Activated naive CD8-positive, alpha-beta T cell treated with anti-CD3 and anti-CD28 coated beads for 36 hours (primary cell): ENCODE measurements at places on chromosomes 16 and 17. TPM values are rescaled to one million over a fixed set of nuclear protein-coding genes. Genes with fewer than 3 reads are reported as not detected.
A peak's percentile ranks its signal among the peaks of the same experiment; 100 is the strongest.

The TBX4 gene
- total RNA-seq, result not detected

The CRYBA1 gene
- not detected for total RNA-seq

The ZNF785 gene
- 6.4 TPM for total RNA-seq

The PEMT gene
- 34.0 TPM for total RNA-seq

- H3K27me3 ChIP-seq, result no peaks in the 10 kb centered on the region
- no peak overlapping the region for H3K4me3 ChIP-seq
- no peak for DNase-seq
These were observed 712.1 kb downstream of the CDH11 start for GRCh38 chr16:64409783-64410210.

DNA sequence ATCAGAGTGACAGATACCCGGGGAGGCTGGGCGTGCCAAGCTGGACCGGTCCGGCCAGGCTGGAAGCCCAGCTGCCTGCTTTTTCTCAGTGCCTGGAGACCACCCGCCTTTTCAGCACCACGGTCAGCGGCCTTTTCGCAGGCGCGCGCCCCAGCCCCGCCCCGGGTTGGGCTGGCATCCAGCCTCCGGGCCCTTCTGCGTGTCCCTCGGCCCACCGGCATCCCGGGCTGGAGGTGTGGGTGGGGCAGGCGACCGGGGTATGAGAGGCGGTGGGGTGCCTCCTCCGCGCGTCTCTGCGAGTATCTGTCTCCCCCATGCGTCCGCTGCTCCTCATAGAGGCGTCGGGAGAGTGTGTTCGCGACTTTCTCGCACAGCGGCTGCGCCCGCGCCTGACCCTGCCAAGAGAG is 102.5 kb downstream of the MRM1 start:
- peaks cover 48% of the 10 kb centered on the region for H3K27me3 ChIP-seq
- peaks cover 2% of the 10 kb centered on the region for H3K4me1 ChIP-seq
- H3K4me3 ChIP-seq, result no peak overlapping the region
- H3K36me3 ChIP-seq, result no peaks in the 10 kb centered on the region

DNA sequence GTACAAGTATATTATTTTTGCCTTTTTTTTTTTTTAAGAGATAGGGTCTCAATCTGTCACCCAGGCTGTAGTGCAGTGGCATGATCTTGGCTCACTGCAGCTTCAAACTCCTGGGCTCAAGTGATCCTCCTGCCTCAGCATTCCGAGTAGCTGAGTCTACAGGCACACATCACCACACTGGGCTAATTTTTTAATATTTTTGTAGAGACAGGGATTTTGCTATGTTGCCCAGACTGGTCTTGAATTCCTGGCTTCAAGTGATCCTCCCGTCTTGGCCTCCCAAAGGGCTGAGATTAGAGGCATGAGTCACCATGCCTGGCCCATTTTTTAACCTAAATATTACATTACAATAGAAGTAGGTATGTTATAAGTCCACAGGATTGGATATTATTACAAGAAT is 3.2 kb downstream of the TERB1 start:
- no peak overlapping the region for H3K27ac ChIP-seq
- peaks cover 2% of the 10 kb centered on the region for H3K36me3 ChIP-seq
- no peaks in the 10 kb centered on the region for H3K27me3 ChIP-seq
- no peak overlapping the region for H3K4me3 ChIP-seq

GRCh38 chr17:74032222-74032621 is 171.3 kb upstream of the RPL38 start:
- H3K36me3 ChIP-seq, result no peaks in the 10 kb centered on the region
- H3K27ac ChIP-seq, result no peak overlapping the region
- H3K4me1 ChIP-seq, result no peaks in the 10 kb centered on the region

DNA sequence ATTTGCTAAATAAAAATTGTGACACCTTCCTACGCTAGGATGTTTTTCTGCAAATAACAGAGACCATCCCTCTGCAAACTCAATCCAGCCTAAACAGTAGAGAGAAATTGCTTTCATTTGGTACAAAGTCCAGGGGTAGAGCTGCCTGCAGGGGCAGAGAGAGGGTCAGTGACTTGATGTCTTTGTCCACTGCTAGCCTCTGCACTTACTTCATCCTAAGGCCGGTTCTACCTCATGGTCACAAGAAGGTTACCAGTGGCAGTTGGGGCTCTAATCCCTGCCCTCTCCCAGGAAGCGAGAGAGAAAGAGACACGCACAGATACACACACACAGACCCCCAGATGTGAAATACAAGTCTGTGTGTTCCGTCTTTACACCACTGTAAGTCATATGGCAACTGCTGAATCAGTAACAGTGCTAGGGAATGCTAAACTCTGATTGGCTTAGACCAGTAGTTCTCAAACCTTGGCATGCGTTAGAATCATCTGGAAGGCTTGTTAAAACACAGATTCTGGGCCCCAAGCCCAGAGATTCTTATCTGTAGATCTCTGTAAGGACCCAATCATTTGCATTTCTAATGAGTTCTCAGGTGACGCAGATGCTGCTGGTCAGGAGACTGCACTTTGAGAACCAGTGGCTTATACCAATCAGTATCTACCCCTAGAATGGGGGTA is 13.1 kb upstream of the LPCAT2 start:
- H3K36me3 ChIP-seq, result no peaks in the 10 kb centered on the region
- no peak overlapping the region for H3K27ac ChIP-seq
- H3K27me3 ChIP-seq, result peaks cover 8% of the 10 kb centered on the region
- peaks cover 8% of the 10 kb centered on the region for H3K4me1 ChIP-seq
- no peak overlapping the region for H3K4me3 ChIP-seq

- H3K27ac ChIP-seq, result no peak overlapping the region
- no peak overlapping the region for H3K4me3 ChIP-seq
- DNase-seq, result peak; percentile 14
- H3K36me3 ChIP-seq, result no peaks in the 10 kb centered on the region
- no peaks in the 10 kb centered on the region for H3K27me3 ChIP-seq
- H3K4me1 ChIP-seq, result no peaks in the 10 kb centered on the region
These were observed 24.3 kb upstream of the TMEM220 start for GRCh38 chr17:10754109-10754508.

DNA sequence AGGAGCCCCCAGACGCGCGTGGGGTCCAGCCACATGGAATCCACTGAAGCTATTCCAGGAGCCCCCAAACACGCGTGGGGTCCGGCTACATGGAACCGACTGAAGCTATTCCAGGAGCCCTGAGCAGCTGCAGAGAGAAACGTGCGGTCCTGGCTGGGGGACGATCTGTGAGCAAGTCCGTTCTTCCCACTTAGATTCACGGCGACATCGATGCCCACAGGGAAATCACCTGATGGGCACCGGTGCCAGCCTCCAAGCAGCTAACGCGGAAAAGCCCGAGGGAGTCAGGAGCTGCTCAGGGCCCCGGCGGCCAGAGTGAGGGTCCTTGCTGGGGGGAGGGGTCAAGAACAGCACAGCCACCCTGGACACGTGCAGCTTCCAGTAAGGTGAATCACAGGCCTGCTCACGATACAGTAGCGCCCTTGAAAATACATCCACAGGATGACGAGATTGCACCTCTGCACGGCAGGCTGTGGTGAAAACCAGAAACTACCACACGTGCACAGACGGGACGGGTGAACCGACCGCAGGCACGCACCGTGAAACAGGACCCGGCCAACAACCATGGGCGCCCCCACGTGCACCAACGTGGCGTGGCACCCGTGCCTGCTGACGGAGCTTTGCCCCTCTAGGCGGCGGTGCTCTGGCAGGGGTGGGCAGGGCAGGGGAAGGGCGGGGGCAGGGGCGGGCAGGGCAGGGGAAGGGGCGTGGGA is 77.7 kb upstream of the GNG13 start:
- DNase-seq, result no peak
- H3K4me3 ChIP-seq, result peak overlapping the region; percentile 22
- H3K36me3 ChIP-seq, result peaks cover 7% of the 10 kb centered on the region
- peaks cover 2% of the 10 kb centered on the region for H3K4me1 ChIP-seq

DNA sequence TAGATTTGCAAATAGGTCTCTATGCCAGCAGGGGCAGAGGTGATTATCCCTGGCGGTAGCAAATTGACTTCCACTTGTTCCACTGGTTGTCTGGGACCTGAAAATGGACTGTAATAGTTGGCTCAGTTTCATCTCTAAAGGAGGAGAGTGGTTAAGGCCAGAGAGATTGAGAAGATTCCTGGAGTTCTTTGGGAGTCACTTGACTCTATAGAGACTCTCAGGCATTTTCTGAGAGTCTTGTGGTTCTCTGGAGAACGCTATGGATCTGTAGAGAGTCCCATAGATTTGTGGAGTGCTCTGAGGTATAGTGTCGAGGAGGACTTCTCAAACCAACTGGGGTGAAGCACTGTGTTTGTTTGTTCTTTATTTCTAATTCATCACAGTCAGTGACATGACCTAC is 8.9 kb upstream of the PMP22 start:
- DNase-seq, result no peak
- H3K27me3 ChIP-seq, result peaks cover 25% of the 10 kb centered on the region
- no peak overlapping the region for H3K27ac ChIP-seq
- H3K4me3 ChIP-seq, result no peak overlapping the region
- peaks cover 4% of the 10 kb centered on the region for H3K4me1 ChIP-seq
- no peaks in the 10 kb centered on the region for H3K36me3 ChIP-seq

- no peaks in the 10 kb centered on the region for H3K27me3 ChIP-seq
- no peak overlapping the region for H3K27ac ChIP-seq
- peaks cover 16% of the 10 kb centered on the region for H3K4me1 ChIP-seq
- H3K4me3 ChIP-seq, result no peak overlapping the region
- DNase-seq, result no peak
- H3K36me3 ChIP-seq, result no peaks in the 10 kb centered on the region
These were observed 1.7 kb downstream of the NUPR1 start for GRCh38 chr16:28537076-28537475.

DNA sequence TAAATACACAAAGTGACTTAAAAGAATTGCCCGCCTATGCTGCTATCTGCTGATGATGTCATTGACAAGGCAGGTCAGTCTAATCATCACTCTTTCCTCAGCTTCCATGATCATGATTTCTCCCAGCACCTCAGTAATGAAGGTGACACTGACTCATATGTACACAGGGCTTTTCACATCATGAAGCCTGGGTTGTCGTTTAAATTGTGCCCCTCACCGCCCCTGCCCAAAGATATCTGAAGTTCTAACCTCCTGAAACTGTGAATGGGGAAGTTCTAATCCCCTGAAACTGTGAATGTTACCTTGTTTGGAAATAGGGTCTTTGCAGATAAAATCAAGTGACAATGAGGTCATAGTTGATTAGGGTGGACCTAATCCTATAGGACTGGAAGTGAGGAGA is 17.4 kb upstream of the GPRC5C start:
- DNase-seq, result no peak
- no peaks in the 10 kb centered on the region for H3K36me3 ChIP-seq
- H3K4me3 ChIP-seq, result no peak overlapping the region
- no peak overlapping the region for H3K27ac ChIP-seq
